ENCODE measurements at places on chromosomes 7 and 10. TPM values are rescaled to one million over a fixed set of nuclear protein-coding genes. Genes with fewer than 3 reads are reported as not detected.
A peak's percentile ranks its signal among the peaks of the same experiment; 100 is the strongest.

GRCh38 chr7:118855290-118855689, 630.8 kb downstream of the ANKRD7 start:
- H3K36me3 ChIP-seq: no peaks in the 10 kb centered on the region
- no peak for DNase-seq
- no peak overlapping the region for H3K27ac ChIP-seq

DNA sequence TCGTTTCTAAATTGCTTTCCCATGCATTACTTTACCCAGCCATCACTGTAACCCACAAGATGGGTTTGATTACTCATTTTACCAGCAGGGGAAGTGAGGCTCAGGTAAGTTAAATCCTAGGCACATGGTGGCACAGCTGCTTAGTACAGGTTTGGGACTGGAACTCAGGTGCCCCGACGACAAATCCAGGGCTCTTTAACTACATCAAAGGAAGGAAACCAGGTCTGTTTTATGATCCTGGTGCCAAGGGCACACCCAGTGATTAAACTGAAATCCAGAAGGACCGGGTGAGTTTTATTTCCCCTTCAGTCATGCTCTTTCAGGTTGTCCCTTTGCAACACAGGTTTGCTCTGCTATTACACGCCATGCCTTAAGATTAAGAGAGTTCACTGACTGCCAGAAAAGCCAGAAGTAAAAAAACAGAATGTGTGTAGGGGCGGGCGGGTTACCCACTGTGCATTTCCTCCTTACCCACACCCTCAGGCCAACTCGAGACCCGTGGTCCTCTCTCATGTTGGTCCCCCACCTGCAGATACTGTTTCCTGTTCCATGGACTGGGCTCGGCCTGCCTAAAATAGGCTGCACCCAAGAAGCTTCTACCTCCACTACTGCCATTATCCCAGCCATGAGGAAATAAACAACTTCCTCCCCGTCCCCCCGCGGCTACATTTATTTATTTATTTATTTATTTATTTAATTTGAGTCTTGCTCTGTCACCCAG, 55.1 kb upstream of the KDM7A start:
- no peaks in the 10 kb centered on the region for H3K27me3 ChIP-seq
- peaks cover 22% of the 10 kb centered on the region for H3K4me1 ChIP-seq
- H3K27ac ChIP-seq: no peak overlapping the region
- no peaks in the 10 kb centered on the region for H3K36me3 ChIP-seq
- H3K4me3 ChIP-seq: peak overlapping the region; percentile 82

DNA sequence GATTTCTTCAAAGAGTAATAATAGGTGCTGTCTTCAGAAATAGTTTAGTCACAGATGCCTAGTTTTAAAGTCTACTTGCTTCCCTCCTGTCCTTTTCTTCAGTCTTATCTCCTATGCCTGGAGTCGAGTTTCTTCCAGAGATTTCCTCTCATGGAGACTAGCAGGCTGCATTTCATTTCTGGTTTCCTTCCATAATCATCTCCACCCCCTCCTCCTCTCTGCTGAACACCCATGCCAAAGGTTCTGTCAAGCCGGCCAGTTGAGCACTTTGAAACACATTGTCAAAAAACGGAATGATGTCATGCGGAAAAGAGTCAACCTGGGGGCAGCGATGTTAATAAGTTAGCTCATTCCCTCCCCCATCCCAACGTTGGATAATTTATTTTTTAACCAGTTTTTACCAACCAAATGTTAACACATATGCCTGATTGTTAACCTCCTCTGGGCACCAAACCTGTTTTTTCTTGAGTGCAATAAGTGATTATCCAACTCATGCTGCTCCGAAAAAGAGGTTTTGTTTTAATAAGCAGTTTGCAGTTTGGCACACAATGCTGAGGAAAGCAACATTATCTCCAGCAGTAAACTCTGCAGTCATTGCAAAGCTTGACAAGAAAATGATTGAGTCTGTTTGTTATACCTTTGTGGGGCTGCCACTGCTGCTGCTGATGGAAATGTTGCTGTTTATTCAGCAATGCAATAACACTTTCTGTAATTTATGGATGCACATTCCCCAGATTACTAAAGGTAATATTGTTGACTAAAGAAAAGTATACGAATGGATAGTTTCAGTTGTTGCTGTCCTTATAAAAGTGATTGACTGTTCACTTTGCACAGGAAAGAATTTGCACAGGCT, 161.6 kb downstream of the LRMDA start:
- no peaks in the 10 kb centered on the region for H3K36me3 ChIP-seq
- H3K27me3 ChIP-seq: no peaks in the 10 kb centered on the region
- no peak for DNase-seq

GRCh38 chr7:7665031-7665430, 24.5 kb downstream of the UMAD1 start:
- no peaks in the 10 kb centered on the region for H3K27me3 ChIP-seq
- H3K27ac ChIP-seq: no peak overlapping the region
- H3K4me1 ChIP-seq: no peaks in the 10 kb centered on the region

GRCh38 chr10:133169173-133169947, 9.3 kb downstream of the KNDC1 start:
- no peak for DNase-seq
- no peaks in the 10 kb centered on the region for H3K36me3 ChIP-seq
- no peak overlapping the region for H3K27ac ChIP-seq

- H3K27me3 ChIP-seq: no peaks in the 10 kb centered on the region
- H3K4me1 ChIP-seq: peaks cover 19% of the 10 kb centered on the region
- no peak overlapping the region for H3K27ac ChIP-seq
- H3K4me3 ChIP-seq: no peak overlapping the region
Measured at GRCh38 chr7:47988496-47989386, 9.3 kb upstream of the HUS1 start.

DNA sequence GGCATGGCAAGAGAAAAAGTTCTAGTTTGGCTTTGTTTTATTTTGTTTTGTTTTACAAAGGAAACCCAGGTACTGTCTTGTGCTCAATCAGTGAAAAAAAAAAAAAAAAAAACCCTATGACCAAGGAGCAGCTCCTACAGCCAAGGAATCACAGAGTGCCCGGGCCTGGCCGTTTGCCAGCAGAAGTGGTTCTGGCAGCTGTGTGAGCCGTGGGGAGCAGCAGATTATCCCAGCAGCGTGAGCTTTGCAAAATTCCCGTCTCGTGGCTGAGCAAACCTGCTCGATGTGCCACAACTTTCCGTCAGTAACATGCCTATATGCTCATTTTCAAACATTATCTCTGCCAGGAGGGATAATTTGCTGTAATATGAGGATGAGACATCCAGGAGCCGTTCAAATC, 293.7 kb downstream of the POU6F2 start:
- H3K36me3 ChIP-seq: no peaks in the 10 kb centered on the region
- H3K27me3 ChIP-seq: no peaks in the 10 kb centered on the region
- H3K4me1 ChIP-seq: no peaks in the 10 kb centered on the region

- H3K4me3 ChIP-seq: no peak within 1 kb of the TSS
- H3K4me1 ChIP-seq: no peaks in the 10 kb centered on the region
- no peak within 1 kb of the TSS for H3K27ac ChIP-seq
- no peaks in the 10 kb centered on the region for H3K36me3 ChIP-seq
- DNase-seq: no peak
- H3K27me3 ChIP-seq: no peaks in the 10 kb centered on the region
Measured at GRCh38 chr7:81769891-81770727, at the start of gene HGF. TSS of gene HGF (minus strand) at chr7:81770047. CDS start at chr7:81769971, 76 bp downstream.

GRCh38 chr7:23604296-23604640, 7.1 kb downstream of the CCDC126 start:
- peaks cover 3% of the 10 kb centered on the region for H3K4me1 ChIP-seq
- H3K27ac ChIP-seq: no peak overlapping the region
- no peak overlapping the region for H3K4me3 ChIP-seq
- no peaks in the 10 kb centered on the region for H3K27me3 ChIP-seq

DNA sequence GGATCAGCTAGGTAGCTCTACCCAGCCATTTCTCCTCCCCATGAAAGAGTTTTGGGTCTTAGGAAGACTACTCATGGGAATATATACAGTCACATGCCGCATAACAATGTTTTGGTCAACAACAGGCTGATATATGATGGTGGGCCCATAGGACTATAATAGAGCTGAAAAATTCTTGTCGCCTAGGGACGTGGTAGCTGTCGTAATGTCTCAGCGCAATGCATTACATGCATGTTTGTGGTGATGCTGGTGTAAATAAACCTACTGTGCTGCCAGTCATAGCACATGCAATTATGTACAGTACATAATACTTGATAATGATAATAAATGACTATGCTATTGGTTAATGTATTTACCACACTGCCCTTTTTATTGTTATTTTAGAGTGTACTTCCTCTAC, 78.2 kb upstream of the DLX6 start:
- no peaks in the 10 kb centered on the region for H3K4me1 ChIP-seq
- no peak overlapping the region for H3K27ac ChIP-seq
- H3K36me3 ChIP-seq: no peaks in the 10 kb centered on the region
- H3K4me3 ChIP-seq: no peak overlapping the region

- peaks cover 76% of the 10 kb centered on the region for H3K27me3 ChIP-seq
- no peak overlapping the region for H3K4me3 ChIP-seq
- no peaks in the 10 kb centered on the region for H3K36me3 ChIP-seq
- H3K27ac ChIP-seq: no peak overlapping the region
Measured at GRCh38 chr7:155468785-155469148, 10.8 kb downstream of the EN2 start.

Gene CAMK1D
- total RNA-seq: 8.9 TPM

Gene GPNMB
- total RNA-seq: 9.4 TPM

Gene LRRC61
- total RNA-seq: 27.9 TPM

Gene RTKN2
- total RNA-seq: 1.7 TPM

Gene CYP3A4
- not detected for total RNA-seq

Gene DMTF1
- 68.2 TPM for total RNA-seq

Gene MUC12
- 0.35 TPM for total RNA-seq

Gene NUTM2D
- total RNA-seq: 2.6 TPM

Gene EIF5AL1
- 2.6 TPM for total RNA-seq

Gene SPACDR
- 1.00 TPM for total RNA-seq

Gene PNLIPRP1
- total RNA-seq: not detected

Gene WNT2
- not detected for total RNA-seq

Gene LBX1
- not detected for total RNA-seq

Gene SPDYE8
- not detected for total RNA-seq

Gene SPDYE2
- not detected for total RNA-seq

Gene HOXA10
- not detected for total RNA-seq
